ENCODE measurements at places on chromosomes 3 and 15.

GRCh38 chr3:178586076-178586475 is 49.8 kb downstream of the KCNMB2 start:
- DNase-seq, result no peak

DNA sequence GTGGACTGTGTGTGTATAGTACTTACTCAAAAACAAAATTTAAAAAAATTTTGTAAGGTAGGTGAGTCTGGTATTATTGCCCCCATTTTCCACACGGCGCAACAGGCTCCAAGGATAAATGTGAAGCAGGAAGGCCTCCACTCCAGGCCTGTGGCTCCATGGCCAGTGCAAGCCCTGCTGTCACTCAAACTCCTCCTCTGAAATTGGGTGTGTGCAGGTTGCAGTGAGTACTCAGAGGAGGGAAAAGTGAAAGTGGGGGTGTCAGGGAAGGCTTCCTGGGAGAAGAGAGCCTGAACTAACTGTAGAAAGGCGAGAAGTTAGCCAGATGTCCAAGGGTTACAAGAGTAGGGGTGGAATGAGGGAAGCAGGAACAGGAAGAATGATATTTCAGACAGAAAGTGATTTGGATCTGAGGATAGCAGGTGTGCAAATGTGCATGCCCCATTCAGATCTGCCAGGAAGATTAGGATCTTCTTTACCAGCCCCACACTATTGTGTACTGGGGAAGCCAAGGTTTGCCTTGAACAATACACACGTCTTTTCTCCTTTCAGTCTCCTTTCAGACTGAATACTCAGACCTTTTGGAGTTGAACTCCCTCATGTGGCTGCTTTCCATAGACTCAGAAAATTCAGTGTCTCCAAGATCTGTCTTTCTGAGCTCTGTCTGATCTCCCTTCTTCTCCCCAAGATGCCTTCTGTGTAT is 48.7 kb upstream of the RYK start:
- no peak for DNase-seq

GRCh38 chr15:64058279-64058678 is 12.0 kb upstream of the DAPK2 start:
- no peak for DNase-seq

DNA sequence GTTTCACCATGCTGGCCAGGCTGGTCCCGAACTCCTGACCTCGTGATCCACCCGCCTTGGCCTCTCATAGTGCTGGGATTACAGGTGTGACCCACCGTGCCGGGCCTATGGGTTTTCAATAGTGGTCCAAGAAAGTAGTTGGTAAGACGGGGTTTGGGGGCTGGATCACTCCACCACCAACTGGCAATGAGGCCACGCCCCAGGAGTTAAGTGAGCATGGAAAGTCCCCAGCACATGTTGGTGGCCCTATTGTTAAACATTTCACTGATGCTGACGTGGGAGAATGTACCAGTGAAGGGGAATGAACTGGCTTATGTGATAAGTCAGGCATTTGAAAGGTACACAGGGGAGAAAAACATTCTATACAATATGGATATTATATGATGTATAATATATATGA is 80.4 kb downstream of the CHRD start:
- no peak for DNase-seq

DNA sequence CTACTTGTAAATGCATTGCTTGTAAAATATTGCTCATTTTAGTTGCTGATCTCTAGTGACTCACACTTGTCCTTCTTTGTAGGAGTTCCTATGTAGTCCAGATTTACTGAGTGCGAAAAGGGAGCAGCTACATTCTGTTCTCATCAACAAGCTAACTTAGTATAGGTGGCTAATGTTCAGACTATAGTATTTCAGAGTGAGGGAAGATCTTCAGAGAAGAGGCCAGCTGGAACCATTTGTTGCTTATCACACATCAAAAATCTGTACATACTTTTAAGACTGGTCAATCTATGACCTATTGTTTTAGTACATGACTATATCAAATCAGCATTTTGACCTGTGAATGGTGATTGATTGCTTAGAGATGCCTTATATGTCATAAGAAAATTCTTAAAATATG is 71.3 kb upstream of the THSD4 start:
- DNase-seq, result no peak

- no peak for DNase-seq
Measured at GRCh38 chr3:128787256-128788253, 61.6 kb downstream of the RAB7A start.

DNA sequence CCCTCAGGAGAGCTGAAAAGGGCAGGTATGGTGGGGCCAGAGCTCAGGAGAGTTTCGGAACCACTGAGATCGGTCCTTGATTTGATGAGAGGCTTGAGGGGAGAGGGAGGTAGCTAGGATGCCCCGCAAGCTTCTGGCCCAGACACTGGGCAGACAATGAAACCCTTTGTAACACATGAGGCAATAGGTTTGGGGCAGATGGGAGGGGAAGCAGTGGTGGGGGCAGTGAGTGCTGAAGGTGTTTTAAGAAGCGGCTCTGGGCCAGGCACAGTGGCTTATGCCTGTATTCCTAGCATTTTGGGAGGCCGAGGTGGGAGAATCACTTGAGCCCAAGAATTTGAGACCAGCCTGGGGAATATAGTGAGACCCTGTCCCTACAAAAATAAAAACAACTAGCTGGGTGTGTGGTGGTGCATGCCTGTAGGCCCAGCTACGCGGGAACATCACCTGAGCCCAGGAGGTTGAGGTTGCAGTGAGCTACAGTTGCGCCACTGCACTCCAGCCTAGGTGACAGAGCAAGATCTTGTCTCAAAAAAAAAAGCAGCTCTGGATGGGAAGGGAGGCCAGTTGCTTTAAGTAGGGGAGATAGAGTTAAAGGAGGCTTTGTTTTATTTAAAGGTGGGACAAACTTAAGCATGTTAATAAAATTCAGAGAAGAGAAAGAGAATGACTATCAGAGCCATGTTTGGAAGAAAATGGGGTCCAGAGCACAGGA is 9.6 kb upstream of the SNX22 start:
- DNase-seq, result no peak

GRCh38 chr3:45209526-45209925 is 16.6 kb downstream of the TMEM158 start:
- no peak for DNase-seq

DNA sequence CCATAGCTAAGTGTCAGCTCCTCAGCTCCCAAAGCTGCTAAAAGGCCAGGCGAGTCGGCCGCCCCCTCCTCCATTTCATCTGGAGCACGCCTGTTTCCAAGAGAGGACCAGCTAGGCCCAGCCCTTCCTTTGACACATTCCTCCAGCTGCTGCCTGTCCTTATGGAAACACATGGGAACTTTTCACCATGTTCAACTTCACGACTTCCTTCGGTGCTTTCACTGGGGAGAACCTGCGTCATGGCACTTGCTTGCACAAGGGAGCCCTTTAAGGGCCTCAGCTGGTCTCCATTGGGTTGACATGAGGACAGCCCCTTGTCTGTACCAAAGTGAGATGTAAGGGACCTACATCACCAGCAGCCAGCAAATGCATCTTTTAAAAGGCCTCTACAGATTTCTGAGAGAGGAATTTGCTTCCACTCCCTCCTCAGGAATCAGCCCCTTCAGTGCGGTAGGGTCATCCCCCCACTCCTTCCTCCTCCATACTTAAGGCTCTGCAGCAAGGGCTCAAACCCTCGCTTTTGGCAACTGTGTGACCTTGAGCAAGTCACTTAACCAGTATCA is 2.1 kb downstream of the MAGI1 start:
- DNase-seq, result no peak

GRCh38 chr3:79986338-79986737 is 218.5 kb upstream of the ROBO1 start:
- no peak for DNase-seq

DNA sequence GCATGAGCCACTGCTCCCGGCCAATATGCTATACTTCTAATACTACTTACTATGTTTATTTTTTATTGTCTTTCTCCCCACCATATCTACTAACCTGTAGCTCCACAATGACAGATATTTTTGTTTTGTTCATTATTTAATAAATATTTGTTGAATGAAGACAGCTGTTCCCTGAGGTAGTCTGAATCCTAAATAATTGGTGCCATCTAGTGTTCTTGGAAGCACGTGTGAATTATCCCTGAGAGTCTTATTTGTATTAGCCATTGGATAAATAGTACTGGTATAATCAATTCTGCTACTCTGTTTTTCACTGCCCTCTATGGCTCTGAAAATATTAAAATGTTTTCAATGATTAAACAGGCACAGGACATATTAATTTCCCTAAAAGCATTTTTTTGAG is 5.6 kb upstream of the APPL1 start:
- no peak for DNase-seq
